Fibroblast of skin of abdomen (primary cell): ENCODE measurements at places on chromosomes 13 and 19.

GRCh38 chr13:92197669-92198068 is 799.2 kb downstream of the GPC5 start:
- peak; percentile 57 for DNase-seq

GRCh38 chr19:29302002-29302928 is 89.3 kb upstream of the UQCRFS1 start:
- no peak for DNase-seq

DNA sequence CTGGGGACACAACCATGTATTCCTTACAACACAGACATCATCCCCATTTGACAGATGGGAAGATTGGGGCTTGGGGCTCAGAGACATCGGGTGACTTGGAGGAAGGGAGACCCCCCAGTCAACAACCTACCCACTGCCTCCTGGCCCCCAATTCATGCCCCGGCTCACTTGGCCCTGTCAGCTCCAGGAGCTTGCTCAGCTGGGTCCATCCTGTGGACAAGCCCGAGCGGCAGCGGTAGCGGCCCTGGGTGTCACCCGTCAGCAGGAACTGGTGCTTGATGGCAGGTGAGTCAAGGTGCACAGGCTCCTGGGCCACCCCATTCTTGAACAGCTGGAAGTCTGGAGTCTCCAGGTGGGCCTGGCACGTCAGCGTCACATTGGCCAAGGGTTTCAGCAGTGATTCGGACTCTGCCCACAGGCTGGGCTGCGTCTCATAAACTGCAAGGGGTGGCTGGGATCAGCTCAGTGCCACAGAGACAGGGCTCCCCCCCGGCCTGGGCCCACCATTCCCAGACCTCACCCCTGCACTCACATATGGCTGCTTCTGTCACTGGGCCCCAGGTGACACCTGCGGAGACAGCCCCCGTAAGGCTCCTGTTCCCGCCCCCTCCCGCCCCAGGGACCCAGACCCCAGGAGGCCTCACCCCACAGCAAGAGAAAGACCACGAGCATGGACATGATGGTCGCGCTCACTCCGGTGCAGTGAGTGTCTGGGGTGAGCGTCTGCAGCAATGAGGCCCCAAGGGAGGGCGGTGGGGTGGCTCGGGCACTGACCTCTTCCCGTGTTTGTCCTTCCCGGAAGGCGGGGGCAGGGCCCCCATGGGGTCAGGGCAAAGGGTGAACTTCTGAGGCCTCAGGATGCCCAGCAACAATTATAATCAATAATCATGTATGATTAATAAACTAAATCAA is at the start of gene A1BG:
TSS of gene A1BG (minus strand) at position 733 of the 912 bp plus-strand sequence. CDS start at position 678, 55 bp downstream.
- DNase-seq, result no peak

- DNase-seq, result peak; percentile 9
Observed at GRCh38 chr13:39016787-39017186, 21.1 kb downstream of the PROSER1 start.

DNA sequence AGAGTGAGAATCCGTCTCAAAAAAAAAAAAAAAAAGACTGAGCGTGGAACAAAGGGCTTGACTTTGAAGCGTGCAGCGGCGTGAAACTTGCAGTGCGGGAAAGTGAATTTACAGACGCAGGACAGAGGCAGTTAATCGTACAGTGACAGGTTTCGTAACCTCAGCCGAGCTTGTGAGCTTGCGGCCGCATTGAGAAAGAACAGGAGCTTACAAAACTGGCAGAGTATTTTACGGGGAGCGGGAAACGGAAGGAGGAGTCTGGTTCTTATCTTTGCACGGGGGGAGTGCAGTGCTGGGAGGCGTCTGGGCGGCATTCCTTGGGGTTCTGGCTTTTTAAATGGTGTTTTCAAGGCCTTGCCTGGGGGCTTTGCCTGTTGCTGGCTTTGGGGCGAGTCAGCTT is 6.0 kb upstream of the BSG start:
- DNase-seq, result peak; percentile 76

DNA sequence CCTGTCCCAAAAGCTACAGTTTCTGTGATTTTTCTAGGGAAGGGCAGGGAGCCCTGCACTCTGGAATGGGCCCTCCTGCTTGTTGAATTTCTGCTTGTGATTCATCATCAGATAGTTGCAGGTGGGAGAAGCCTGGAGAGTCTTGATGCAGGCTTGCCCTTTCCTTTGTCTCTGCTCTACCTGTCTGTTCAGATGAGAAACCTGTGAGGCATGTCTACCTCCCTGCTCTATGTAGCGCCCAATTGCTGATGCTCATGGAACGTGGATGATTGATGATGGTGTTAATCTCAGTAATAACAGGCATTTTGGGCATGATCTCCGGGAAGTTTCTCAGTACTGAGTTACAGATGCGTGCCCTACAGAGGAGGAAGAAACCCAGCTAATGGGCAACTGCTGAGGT is 10.9 kb upstream of the CBY2 start:
- DNase-seq, result no peak

DNA sequence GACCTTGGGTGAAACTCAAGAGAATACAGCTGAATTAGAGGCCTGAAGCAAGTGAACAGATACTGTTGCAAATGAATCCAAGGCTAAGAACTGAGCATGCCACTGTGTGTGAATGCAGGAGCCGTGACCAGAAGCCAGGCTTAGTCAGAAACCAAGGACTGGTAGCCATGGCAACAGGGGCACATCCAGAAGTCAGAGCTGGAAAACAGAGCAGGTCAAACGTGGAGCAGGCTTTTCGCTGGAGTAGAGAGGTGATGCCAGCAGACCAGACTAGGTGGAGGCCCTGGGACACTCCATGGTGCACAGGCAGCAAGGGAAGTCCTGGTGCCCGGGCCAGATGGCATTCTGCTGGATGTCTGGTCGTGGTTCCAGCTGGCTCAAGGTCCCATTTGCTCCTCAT is 564.1 kb downstream of the PCDH9 start:
- DNase-seq, result peak; percentile 80

- no peak for DNase-seq
Observed at GRCh38 chr19:4061178-4061682, 5.5 kb downstream of the ZBTB7A start.

DNA sequence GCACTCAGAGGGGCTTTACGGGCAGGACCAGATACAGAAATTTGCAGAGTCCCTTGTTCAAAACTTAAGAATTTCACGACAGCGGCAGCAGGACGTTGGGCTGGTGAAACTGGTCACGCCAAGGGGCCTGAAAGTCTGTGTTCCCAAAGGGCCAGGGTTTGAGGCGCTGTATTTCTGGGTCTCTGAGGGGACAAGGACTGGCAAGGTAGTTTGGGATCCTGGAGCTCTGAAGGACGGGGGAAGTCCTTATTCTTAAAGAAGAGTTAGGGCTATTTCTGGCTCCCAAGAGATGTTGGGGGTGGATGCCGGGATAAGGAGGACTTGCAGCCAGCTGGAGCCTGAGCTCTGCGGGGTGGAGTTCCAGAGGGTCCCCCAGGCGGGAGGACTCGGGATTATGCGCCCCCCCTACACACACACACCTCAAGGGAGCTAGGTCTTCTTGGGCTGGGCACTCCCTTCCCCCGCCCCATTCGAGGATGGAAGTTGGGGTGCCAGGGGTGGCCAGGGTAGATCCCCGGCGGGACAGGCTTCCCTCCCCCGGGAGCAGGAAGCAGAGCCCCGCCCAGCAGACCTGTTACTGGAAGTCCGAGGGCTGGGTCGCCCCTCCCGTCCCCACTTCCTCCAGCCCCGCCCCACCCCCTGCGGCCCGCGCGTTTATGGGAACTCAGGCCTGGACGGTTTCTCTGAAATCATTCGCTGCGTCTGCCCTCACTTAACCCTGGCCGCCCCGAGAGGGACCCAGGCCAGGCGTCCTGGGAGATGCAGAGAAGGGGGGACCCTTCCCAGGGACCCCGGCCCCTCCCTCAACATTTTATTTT is 5.6 kb downstream of the BCL3 start:
- peak; percentile 83 for DNase-seq

DNA sequence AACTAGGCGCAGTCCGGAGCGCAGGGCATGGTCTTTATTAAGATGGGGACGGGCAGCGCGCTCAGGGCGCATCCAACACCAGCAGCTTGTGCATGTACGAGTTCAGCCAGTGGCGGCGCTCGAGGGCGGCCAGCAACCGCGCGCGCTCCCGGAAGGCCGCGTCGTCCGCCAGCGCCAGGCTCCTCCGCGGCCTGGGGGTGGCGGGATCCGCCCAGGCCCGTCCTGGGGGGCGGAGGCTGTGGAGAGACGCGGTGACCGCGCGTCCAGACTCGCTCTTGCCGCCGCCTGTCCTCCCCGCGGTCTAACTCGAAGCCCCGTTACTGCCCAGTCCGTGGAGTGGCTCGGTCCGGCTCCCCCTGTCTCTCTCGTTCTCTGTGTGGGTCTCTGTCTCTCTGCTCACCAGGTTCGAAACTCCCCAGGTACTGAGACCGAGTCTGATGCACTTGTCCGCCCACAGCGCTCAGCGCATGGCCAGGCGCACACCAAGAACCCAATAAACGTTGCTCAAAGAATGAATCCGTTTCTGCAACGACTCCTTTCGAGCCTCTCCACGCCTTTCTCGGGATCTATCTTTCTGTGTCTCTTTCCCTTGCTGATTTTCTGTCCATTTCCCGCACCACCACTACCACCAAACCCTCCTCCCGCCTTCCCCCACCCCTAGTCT is 702 bp downstream of the PTH2 start:
- no peak for DNase-seq

DNA sequence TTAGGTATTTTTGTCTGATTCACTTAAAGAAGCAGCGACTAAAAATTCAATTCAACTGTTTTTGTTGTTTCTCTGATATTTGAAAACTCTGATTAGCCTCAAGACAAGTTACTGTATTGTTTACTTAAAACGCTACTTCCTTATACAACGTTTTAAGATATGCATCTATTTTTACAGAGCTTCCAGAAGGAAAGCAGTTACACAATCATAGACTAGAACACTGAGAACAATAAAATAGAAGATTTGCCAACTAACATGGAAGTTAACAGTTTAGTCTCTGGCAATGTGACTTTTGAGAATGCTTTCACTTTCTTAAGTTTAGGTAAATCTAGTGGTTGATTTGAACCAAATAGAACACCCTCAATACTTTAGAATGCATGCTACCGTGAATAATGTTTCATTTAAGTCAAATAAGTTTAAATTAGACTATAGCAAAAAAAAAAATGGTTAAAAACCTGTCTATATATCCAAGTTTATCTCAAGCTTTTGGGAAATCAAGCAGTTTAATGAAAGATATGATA is 614.8 kb downstream of the DACH1 start:
- DNase-seq, result no peak
